ENCODE measurements at places on chromosomes 1 and 21. TPM values are rescaled to one million over a fixed set of nuclear protein-coding genes. Genes with fewer than 3 reads are reported as not detected.

DNA sequence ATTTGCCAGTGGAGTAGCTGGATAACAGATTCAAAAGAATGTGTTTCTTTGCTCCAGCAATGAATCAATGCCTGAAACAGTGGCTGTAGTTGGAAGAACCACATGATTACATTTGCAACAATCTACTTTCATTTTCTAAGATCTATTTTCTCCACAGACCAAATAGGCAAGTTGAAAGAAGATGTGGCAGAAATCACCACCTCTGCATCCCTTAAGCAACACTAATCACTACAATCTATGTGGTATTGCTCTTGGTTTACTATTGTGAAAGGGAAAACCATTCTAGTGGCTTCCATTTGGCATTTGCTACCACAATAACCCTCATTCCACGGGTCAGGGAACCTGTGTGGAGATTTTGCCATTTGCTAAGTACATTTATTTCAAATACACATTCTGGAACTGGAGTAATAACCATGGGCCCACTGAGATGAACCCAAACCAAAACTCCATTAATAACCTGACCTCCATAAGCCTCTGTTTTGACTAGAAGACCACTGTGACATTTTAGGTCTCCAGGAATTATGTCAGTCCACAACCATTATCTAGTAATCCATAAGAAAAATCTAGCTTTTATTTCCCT is 66.3 kb downstream of the C1orf185 start:
- no peak for DNase-seq

- peak; percentile 89 for DNase-seq
Measured at GRCh38 chr1:26035203-26035958, 10.5 kb downstream of the SLC30A2 start.

DNA sequence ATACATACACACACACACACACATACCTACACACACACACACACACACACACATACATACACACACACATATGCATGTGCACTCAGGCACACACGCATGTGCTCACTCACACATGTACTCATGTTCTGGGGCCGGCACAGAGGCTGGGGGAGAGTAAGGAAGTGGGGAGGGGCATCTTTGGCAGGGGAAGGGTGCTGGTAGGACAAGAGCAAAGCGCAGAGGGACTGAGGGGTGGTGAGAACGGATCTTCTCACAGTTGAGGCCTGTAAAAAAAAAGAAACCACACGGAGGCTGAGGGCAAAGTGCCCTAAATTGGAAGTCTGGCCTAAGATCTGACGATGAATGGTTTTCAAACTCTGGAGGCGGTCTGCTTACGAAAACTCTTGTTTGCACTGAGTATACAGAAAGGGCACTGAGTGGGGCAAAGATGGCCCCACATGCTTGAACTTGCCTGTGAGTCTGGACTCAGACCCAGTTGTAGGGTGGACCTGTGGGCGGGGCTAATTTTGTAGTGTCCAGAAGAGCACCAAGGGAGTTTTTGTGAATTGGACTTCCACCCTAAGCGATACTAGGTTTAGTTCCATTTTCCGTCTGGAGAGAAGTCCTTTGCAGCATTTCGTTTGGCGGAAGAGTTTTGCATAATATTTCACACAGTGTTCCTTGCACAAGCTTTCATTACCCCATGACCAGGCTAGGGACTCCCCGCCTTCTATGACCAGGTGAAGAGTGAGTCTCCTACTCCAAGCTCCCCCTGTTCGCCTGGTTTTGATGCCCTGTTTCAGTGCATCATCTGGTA is 79.3 kb upstream of the LYST start:
- DNase-seq: no peak

- no peak for DNase-seq
Measured at GRCh38 chr1:3821447-3821846, 25.1 kb upstream of the LRRC47 start.

- DNase-seq: no peak
Measured at GRCh38 chr1:209030454-209031167, 552.9 kb upstream of the CAMK1G start.

GRCh38 chr1:39270368-39270767 is 65.9 kb downstream of the MACF1 start:
- DNase-seq: no peak

DNA sequence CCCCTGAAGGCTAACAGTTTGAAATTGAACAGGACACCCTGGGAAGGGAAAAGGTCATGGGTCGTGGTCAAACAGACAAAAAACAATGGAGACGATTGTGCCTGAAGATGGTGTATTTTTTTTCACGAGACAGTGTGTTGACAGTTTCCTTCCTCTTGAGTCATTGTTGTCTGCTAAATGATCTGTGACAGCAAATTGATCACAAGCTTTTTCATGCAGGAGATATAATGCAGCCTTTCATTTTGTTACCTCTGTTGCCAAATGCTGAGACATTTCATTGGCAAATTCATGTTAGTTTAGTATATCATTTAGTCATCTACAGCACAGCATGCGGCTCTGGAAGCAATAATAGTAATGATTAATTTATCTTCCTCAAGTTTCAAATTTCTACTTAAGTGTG is 27.7 kb downstream of the UBE2U start:
- no peak for DNase-seq

DNA sequence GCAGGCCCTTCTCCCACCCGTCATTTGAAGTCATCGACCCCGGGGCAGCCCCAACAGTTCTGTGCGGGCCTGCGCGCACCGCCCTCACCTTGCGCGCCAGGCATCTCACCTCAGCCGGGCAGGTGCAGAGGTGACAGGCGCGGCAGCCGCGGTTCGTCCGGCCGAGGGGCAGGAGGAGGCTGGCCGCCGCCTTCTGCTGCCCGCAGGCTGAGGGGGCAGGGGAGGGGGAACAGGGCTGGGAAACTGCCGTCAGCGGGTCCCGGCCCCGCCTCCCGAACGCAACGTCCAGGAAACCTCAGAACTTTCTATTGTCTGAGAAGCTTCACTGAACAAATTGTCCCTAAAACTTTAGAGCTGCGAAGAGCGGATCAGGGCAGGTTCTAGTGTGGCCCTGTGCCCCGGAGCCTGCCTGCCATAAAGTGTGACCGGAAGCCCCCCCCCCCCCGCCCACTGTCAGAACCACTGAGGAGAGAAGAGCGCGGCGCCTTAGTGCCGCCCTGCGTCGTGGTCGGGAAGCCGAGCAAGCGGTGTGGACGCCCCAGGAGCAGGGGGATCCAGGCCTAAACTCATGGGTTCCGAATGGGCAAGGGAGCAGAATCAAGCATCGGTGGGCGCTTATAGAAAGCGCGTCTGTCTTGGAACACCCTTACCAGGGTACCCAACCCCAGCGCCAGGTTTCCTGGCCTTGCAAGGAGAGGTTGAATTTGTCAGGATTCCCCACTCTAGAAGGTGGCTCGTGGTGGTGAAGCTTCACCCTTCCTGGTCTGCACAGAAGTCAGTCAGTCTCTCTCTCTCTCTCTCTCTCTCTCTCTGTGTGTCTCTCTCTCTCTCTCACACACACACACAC is 13.3 kb upstream of the TBX15 start:
- no peak for DNase-seq

- DNase-seq: no peak
Measured at GRCh38 chr21:45835301-45836267, 146.0 kb upstream of the COL6A1 start.

The FALEC gene
- total RNA-seq: not detected

The MTARC2 gene
- 15.7 TPM for total RNA-seq

The RORC gene
- total RNA-seq: 5.8 TPM

The HAO2 gene
- not detected for total RNA-seq
